ENCODE measurements at places on chromosomes 3 and 15.

GRCh38 chr3:60764870-60765269, 486.4 kb downstream of the FHIT start:
- no peak for DNase-seq

DNA sequence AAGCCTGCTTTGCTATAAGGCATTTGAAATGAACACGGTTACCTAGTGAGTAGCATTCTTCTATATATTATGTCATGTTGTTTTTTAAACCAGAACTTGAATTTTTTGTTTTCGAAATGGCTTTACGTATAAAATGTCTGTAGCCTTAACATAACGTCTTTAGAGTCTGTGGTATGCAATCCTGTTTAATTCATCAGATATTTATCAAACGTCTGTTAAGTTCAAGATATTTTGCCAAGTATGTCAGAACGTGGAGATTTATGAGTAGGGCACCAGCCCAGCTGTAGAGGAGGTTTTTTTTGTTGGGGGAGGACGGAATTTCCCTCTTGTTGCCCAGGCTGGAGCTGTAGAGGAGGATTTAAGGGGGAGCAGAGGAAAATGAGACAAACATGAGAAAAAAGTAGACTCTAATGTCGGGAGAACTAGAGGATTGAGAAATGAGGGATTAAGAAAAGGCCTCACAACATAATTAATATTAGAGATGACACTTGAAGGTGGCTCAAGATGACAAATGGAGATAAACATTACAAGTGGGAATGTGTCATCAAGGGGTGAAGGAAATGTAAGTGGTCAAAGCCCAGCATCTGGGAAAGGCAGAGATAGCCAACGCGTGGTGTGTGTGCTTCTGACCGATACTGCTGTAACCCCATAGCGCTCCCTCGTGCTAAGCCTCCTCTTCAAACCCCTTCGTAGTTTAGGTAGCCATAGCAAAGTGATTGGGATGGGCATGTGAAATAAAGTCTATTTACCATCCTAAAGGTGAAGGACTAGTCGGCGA, 154.0 kb upstream of the GOLGA6L4 start:
- DNase-seq = no peak

- DNase-seq = no peak
Observed at GRCh38 chr3:4850928-4851265, 128.3 kb upstream of the BHLHE40 start.

- DNase-seq = no peak
Observed at GRCh38 chr15:73866881-73867410, 6.4 kb upstream of the TBC1D21 start.

- DNase-seq = no peak
Observed at GRCh38 chr15:72340366-72340765, 20.4 kb upstream of the CELF6 start.
